ENCODE measurements at places on chromosomes 4 and X.

GRCh38 chrX:153689654-153690465, 2.1 kb downstream of the SLC6A8 start:
- DNase-seq = no peak

GRCh38 chr4:7658341-7659204, 223.8 kb upstream of the PSAPL1 start:
- DNase-seq = no peak

DNA sequence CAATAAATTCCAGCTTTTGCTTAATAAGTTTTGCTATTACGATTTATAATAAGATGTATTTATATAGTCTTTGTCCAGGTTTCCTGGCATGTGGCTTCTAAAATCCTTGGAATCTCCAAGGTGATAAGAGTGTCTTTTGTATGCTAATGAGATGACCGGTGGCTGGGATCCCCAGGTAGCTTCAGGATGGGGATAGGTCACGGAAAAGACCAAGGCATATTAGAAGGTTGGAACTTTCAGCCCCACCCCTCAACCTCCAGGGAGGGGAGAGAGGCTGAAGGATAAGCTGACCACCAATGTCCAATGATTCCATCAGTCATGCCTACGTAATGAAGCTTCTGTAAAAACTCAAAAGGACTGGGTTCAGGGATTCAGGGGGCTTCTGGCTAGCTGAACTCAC, 41.7 kb downstream of the SMIM20 start:
- no peak for DNase-seq

DNA sequence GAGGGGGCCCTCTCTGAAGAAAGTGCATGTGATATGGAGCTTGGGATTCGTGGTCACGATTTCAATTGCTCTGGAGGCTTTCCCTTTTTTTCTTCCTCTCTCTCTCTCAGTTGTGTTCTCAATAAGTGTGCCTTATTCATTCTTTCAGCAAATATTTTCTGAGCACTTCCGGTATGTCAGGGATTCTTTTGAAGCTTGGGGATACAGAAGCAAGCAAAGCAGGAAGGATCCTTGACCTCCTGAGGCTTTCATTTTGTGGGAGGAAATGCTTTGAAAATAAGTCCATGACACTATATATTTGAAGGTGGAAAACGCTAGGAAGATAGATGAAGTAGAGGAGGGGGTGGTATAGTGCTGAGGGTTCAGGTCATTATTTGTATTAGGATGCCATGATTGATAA, 12.6 kb upstream of the GABRE start:
- DNase-seq = no peak

- no peak for DNase-seq
Observed at GRCh38 chr4:174152717-174153466, 130.6 kb downstream of the FBXO8 start.

DNA sequence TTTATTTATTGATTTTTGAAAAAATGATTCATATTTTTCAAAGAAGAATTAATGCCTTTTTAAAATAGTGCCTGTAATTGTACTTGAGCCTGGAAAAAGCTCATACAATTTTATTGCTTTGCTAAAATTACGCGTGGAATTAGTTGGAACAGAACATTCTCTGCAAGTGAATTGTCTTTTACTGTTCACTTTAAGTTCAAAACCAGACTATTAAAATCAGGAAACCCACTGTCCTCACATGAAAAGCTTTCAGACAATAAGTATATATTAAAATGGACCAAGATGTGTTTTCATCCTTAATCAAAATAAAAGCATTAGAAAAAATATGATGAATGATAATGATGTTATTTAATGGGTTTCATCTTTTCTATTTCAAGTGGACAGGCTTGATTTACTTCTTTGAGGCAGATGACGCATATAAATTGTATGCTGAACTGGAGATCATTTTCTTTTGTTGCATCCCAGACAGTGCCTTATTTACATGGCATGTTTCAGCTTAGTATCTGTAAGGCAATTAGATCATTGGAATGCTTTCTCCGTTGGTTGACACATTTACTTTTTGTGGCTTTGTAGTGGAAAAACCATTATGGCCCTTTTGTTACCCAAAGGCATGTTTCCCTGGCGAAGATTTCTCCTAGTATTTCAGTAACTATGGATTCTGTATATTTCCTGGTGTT, 299.0 kb upstream of the MAGEC2 start:
- DNase-seq = no peak

GRCh38 chr4:4521136-4521535, 20.7 kb downstream of the STX18 start:
- DNase-seq = no peak

- DNase-seq = no peak
Observed at GRCh38 chr4:44147571-44148075, 301.0 kb downstream of the KCTD8 start.

- DNase-seq = no peak
Observed at GRCh38 chrX:36963069-36963808, 44.9 kb upstream of the FAM47C start.

DNA sequence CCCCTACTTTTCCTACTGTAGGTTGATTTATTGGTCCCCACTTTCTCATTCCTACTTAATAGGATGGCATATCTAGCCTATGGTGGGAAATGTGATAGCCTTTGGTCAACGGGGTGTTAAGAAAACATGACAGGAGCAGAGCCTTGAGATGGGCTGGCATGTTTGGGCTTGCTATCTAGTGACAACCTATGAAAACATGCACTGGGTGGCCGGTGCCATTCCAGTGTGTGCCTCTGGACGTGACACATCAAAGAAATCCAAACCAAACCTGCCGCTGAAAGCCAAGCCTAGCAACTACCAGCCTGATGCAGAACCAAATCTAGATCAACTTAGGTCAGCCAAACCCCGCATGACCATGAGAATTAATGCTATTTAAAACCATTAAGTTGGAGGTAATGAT, 317.6 kb downstream of the DMD start:
- DNase-seq = no peak

DNA sequence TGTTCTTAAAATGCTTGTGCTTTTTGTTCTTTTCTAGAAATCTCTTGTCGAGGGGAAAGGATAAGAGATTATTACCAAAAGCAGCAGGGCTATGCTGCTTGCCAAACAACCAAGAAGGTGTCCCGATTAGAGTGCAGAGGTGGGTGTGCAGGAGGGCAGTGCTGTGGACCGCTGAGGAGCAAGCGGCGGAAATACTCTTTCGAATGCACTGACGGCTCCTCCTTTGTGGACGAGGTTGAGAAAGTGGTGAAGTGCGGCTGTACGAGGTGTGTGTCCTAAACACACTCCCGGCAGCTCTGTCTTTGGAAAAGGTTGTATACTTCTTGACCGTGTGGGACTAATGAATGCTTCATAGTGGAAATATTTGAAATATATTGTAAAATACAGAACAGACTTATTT, 81.5 kb upstream of the PACRGL start:
- no peak for DNase-seq

- no peak for DNase-seq
Observed at GRCh38 chr4:109125084-109125483, 177.4 kb downstream of the COL25A1 start.

DNA sequence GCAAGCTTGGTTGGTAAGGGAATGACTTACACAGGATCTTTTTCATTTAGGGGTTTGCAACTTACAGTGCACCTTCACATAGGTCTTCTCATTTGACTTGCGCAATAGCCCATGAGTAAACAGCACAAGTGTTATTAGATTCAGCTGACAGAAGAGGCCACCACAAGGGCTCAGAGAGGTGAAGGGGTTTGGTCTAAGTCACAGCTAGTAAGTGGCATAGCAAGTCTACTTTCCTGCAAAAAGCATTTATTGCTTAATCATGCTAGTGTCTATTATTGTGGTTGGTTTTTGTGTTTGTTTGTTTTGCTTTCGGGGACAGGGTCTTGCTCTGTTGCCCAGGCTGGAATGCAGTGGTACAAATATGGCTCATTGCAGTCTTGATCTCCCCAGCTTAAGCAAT, 83.3 kb downstream of the SPRY1 start:
- no peak for DNase-seq

DNA sequence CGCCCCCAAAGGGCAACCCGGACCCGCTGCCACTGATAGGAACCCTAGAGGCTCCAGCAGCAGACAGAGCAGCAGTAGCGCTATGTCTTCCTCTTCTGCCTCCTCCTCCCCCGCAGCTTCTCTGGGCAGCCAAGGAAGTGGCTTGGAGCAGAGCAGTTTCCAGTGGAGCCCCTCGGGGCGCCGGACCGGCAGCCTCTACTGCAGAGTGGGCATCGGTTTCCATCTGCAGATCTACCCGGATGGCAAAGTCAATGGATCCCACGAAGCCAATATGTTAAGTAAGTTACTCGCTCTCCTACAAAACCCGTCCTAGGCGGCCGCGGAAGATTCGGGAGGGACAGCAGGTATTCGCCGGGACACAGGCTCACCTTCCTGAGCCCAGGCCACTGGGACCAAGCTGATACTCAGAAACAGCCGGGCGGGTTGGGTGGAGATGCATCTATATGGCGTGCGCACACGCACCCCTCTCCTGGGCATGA, 477 bp downstream of the FGF5 start:
- no peak for DNase-seq

- DNase-seq = no peak
Observed at GRCh38 chr4:10072420-10073017, 44.1 kb downstream of the WDR1 start.
